ENCODE measurements at places on chromosomes 7 and 10.

DNA sequence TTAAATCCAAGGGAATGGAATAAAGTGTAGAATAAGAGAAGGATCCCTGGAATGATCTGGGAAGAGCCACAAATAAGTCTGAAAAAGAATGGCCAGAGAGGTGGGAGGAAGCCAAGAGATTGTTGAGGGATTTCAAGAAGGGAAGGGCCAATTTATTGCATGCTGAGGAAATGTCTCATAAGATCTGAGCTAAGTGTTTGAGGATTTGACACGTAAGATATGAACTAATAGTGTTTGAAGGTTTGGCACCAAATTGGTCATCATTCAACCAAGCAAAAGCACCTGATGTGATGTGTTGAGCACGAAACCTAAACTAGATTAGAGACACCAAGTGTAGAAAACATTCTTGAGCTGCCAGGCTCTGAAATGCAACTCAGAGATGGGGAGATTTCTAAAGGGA, 97.9 kb downstream of the TSPAN12 start:
- no peak for DNase-seq

GRCh38 chr7:31043051-31043471, 9.0 kb upstream of the ADCYAP1R1 start:
- no peak for DNase-seq

DNA sequence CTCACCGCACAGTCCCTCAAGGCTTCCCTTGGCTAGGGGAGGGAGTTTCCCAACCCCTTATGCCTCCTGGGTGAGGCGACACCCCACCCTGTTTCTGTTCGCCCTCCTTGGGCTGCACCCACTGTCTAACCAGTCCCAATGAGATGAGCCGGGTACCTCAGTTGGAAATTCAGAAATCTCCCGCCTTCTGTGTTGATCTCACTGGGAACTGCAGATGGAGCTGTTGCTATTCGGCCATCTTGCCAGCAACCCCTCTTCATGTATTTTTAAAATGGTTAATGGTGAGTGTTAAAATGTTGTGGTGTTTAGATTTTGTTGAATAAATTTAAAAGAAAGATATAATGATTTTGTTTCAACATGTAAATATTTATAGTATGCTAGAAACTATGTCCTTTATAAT, 22.0 kb downstream of the UMAD1 start:
- DNase-seq: no peak

DNA sequence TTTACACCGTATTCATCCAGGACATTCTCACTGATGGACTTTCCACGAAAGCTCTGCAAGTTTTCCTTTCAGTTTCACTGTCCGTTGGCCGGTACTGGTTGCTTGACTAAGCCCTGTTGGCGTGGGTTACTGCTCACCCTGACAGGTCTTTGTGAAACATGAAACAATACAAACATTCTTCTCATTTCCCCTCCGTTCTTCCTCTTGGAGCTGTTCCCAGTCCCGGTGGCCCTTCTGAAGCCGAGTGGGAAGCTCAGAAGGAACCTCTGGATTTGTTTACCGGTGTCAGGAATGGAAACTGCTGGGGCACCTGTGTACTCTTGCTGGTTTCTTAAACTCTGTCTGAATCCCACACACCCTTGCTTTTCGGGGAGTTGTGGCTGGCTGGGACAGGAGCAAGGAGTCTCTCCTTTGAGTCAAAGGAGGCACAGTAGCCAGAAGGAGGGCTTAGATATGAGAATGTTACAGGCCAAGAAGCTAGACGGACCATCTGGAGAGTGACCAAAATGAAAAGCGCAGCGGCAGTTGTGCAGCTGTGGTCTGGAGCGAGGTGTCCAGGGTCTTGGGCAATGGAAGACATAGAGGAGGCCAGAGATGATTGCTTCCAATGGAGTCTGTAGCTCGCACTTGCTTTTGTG, 45.7 kb downstream of the LYZL2 start:
- DNase-seq: no peak

- no peak for DNase-seq
Measured at GRCh38 chr10:112649006-112649821, 202.2 kb downstream of the VTI1A start.

Measured in activated naive CD4-positive, alpha-beta T cell treated with Interleukin-2 at 50 U/mL for 16 hours (primary cell).